ENCODE measurements at places on chromosomes 2 and 18.

DNA sequence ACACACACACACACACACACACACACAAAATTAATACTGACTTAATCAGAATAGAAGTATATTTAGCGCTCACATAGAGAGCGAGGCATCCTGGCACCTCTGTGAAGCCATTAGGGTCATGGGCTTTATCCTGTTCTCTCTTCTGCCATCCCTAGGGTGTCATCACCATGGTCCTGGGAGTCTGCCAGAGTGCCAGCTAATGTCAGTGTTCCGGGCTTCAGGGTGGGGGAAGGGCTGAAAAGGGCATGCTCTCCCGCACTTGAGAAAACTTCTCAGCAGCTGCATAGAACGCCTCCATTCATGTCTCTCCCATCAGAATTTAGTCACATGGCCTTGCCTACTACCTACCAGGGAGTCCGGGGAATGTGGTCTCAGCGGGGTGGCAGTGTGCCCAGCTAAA, 19.7 kb upstream of the DYNC2LI1 start:
- no peak for DNase-seq

- no peak for DNase-seq
These were observed 41.1 kb upstream of the ASXL3 start for GRCh38 chr18:33536904-33537303.

- DNase-seq: no peak
These were observed 1224.8 kb downstream of the SUCLG1 start for GRCh38 chr2:83234246-83234645.

- DNase-seq: no peak
These were observed 112.2 kb downstream of the SRBD1 start for GRCh38 chr2:45498661-45499550.
